ENCODE measurements at places on chromosomes 13 and 19.
A peak's percentile ranks its signal among the peaks of the same experiment; 100 is the strongest.

DNA sequence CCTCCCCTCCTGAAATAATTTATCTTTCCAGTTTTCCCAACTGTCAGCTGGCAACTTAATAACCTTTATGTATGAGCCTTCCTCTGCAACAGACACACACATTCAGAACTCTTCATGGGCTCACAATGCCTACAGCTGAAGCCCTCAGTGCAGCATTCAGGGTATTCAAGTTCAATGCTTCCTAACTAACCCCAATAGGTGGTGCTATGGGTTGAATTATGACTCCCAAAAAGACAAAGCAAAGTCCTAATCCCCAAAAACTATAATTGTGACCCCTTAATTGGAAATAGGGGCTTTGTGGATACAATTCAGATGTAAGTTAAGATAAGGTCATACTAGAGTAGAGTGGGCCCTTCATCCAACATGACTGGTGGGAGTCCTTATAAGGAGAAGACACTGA is 202.2 kb downstream of the SUCLA2 start:
- peak; percentile 27 for DNase-seq

DNA sequence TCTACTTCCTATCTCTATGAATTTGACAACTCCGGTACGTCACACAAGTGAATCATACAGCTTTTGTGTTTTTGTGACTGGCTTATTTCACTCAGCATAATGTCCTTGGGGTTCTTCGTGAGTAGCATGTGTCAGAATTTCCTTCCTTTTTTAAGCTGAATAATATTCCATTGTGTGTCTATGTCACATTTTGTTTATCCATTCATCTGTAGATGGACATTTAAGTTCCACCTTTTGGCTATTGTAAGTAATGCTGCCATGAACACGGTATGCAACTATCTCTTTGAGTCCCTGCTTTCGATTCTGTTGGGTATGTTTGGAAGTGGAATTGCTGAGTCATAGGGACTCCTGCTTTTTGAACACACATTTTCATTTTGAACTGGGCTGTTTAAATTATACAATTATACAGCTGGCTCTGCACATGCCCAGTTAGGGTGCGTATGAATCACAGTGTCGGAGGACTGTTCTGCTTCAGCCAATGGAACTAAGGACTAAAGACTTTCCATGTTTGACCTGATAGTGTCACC is 43.0 kb upstream of the C13orf42 start:
- peak; percentile 39 for DNase-seq

- no peak for DNase-seq
Measured at GRCh38 chr19:2289714-2290435, 7.9 kb upstream of the PEAK3 start.

DNA sequence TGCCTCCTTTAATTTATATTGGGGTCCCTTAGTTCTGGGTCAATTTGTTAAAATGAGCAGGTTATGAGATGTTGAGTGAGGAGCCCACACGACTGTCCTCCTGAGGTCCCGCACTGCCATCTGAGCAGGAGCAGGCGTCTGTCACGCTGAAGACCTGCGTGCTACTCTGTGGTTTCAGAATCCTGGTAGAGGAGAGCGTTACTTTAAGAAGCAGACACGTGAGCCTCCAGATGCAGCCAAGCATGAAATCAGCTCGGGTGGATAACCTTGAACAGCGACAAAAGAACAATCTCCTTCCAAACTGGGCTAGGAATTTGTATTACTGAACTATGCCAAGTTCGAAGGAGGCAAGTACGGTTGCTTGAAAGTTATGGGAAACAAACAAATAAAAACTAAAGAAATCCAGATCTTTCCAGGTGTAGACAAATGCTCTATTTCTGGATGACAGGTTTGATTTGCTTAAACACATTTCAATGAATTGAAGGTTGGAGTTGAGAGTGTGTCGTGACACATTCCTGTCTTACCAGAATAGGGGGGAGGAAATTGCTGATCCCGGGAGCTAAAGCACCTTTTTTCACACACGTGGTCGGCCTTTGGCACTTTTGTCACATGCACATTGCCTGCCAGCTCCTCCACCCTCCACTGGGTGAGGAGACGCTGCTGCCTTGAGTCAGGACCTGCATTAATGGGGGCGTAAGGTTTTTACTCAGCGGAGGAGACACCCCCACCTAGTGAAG is 945.5 kb upstream of the SLC10A2 start:
- no peak for DNase-seq

- no peak for DNase-seq
Measured at GRCh38 chr19:30034321-30034720, 92.3 kb downstream of the URI1 start.

DNA sequence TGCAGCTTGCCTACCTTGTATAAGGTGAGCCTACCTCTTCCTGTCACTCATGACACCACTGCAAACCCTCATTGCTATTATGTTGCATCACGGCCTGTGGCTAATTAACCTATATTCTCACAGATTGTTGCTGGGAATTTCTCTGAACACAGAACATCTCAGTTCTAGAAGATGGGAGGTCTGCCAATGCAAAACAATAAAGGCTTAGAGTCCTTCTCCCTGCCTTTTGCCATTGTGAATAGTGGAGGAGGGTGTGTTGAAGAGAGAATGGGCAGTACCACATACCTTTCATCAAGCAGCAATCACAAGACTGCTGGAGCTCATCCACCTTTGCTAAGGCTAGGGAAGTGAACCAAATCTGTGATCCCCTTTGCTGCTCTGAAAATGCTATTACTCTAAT is 34.4 kb downstream of the WDFY2 start:
- no peak for DNase-seq

- DNase-seq: peak; percentile 32
Measured at GRCh38 chr13:93899981-93900380, 579.5 kb downstream of the DCT start.

DNA sequence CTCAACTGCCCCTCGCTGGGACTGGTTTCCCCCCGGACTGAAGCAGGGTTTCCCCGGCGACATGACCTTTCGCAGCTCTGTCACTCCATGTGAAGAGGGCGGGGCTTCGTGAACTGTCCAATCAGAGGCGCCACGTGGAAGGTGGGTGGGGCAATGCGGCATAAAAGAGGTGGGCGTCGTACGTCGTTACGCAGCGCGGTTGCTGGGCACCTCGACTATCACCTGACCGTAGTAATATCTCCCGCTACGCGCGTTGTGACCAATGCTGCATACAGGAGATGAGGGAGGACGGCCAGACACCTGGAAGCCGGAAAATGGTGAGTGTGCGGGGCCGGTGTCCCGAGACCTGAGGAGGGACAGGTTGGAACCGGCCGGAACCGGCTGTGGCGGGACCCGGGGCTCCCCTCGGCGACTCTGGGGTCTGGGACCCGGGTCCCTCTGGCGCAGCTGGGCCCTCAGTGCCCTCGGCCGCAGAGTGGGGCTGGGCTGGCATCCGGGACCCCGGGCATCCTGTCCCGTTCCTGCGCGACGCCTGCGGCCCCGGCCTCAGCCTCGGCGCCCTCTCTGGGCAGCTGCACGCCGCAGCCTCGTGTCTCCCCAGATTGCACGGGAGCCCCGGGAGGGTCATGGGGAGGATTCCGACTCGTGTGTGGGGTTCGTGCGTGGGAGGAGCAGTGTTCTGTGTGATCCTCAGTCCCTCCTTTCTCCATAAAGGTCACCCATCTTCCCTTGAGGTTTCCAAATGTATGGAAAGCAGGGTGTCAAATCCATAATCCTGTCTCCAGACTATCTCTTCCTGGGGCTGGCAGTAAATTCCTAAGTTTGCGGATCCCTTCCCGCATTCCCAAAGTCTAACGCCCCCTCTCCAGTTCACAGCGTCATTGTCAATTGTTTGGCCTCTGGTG is 32.2 kb downstream of the ZNF136 start:
- DNase-seq: peak; percentile 63
